ENCODE measurements at places on chromosomes 5 and 9.

GRCh38 chr9:70529377-70529776, 114.9 kb upstream of the KLF9 start:
- DNase-seq = no peak

GRCh38 chr9:126615245-126615790, 1.6 kb downstream of the LMX1B start:
- peak; percentile 55 for DNase-seq

DNA sequence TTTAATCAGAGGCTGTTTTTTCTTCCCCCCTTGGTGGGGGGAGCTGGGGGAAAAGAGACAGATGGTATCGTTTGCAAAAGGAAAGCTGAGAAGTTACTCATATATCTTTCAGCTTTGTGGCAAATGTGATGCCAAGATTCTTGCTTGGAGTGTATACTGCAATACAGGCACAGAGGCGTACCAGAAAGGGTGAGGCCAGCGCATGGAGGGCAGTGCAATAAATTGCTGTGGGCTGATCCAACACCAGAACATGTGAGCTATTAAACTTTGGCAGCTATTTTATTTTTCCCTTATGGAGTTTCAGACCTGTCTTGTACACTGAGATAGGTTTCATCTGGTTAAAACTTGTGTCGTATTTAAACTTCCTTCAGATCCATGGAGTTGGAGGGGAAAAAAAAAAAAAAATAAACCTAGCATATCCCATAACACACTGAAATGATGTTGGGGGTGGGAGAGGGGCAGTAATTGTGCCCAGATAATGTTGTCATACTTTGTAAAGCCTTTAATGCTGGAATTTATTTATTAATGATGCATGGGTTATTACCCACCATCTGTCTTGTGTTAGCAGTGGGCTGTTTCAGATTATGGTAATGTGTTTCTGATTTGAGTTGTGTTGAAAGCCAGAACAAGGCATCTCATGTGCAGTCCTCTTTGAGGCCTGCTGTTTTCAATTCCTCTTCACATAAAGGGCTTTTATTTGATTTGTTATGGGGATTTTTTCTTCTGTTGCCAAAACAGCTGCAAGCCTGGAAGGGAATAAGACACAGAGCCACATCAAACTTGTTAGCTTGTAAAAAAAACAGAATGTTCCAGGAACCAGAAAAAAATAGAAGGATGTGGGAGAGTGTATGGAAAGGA, 891.3 kb downstream of the TLE1 start:
- DNase-seq = no peak

DNA sequence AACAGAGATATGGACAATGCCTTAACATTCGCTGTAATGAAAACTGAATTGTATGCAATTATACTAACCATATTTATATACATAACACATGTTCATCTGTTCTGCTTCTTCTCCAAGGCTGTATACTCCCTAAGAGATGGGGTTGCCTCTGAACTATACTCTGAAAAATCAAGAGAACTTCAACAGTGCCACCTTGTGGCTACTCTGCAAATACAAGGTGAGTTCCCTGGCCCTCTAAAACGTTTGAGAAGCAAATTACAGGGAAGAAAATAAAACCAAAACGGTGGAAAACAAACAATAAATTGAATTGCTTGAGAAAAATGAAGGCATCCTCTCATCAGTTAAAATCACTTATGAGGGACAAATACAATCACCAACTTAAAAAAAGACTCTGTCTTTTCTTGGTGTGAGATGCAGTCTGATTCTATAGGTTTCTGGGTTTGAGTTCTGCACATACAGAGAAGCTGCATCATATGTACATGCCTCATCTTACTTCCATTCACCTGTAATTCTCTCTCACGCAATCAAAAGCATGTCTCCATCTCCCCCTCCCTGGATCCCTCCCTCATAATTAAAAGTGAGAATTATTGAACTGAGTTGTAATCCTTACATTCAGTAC, 98.6 kb downstream of the FBXW11 start:
- peak; percentile 58 for DNase-seq

- no peak for DNase-seq
Observed at GRCh38 chr9:134297576-134297975, 28.7 kb upstream of the RXRA start.

DNA sequence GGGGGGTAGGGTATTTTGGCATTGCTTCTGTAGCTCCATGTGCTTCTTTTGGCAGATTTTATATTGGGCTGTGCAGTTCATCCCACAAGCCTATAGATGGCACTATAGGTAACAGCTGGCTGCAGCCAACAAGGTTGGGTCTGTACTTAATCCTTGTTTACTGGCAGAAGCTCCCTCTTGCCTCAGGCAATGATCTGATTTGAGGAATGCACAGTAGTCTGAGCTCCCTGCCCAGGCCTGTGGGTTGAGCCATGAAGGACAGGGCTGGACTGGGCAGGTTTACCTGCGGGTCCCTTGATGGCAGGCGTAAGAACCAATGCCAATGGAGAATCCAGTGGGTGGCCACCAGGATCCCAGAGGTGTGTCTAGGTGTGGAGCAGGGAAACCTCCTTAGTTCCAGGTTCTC, 11.7 kb upstream of the OR1J2 start:
- DNase-seq = peak; percentile 49

- DNase-seq = no peak
Observed at GRCh38 chr5:175354964-175355363, 89.0 kb downstream of the DRD1 start.

GRCh38 chr5:68216245-68217046, 890 bp downstream of the PIK3R1 start:
- DNase-seq = peak; percentile 61

- no peak for DNase-seq
Observed at GRCh38 chr5:110354915-110355644, 371.4 kb downstream of the TMEM232 start.

DNA sequence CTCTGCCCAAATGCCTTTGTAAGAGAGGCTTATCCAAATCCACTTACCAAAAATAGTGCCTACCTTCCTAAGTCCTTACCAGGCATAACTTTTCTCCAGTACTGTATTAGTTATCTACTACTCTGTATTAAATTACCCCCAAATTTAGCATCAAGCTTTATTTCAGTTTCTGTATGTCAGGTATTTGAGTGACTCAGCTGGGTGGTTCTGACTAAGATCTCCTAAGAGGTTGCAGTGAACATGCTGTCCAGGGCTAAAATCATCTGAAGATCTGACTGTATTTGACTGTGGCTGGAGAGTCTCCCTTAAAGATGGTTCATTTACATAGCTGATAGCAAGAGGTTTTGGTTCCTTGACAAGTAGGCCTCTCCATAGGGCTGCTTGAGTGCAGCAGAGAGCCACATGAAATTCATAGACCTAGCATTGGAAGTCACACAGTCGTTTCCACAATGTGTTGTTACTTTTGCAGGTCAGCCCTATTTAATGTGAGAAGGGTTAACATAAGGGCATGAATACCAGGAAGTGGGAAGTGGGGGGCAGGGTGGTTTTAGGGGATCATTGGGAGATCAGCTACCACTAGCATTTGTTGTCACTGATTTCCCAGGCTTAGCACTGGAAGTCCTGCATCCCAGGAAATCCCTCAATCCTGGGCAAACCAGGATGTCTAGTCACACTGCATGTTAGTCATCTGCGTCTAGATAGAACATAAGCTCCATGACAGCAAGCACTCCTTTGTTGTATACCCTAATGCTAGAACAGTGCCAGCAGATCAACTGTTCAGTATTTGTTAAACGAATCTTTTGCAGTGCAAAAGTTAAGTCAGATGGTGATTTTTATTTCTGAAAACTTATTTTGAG, 2.0 kb upstream of the ZNF622 start:
- no peak for DNase-seq

DNA sequence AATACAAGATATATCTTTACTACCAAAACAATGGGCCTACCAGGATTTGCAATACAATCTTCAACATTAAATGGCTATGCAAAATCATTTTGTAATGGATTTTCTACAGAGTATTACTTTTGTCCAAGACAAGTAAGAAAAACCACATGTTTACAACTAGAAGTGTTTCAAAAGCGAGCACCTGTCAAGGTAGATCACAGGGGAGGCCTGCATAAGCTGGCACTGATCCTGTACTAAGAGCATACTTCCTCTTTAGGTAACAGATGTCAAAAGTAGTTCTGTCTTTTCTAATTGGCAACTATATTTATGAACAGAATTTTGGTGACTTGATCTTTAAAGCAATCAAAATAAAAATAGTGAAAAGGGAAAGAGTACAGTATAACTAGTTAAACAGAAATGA, 249.0 kb downstream of the MLLT3 start:
- no peak for DNase-seq
